Heart left ventricle (tissue), 16 donors: ENCODE measurements at places on chromosomes 3 and 15. TPM values are rescaled to one million over a fixed set of nuclear protein-coding genes. Genes with fewer than 3 reads are reported as not detected.

C3orf49 gene
- not detected for polyA plus RNA-seq

CHST2 gene
- 2.8 TPM for polyA plus RNA-seq

SAMMSON gene
- not detected for polyA plus RNA-seq

RHCG gene
- 2.6 TPM for polyA plus RNA-seq

PLA2G4D gene
- polyA plus RNA-seq = not detected

ATP13A5 gene
- not detected for polyA plus RNA-seq

LSMEM2 gene
- 29.7 TPM for polyA plus RNA-seq

ZBBX gene
- not detected for polyA plus RNA-seq

AP3B2 gene
- polyA plus RNA-seq = 0.06 TPM

KCNMB2 gene
- polyA plus RNA-seq = 1.9 TPM

XYLB gene
- 0.23 TPM for polyA plus RNA-seq

RTP4 gene
- polyA plus RNA-seq = 0.72 TPM

PRSS50 gene
- 0.46 TPM for polyA plus RNA-seq

FAM43A gene
- 23.1 TPM for polyA plus RNA-seq
